ENCODE measurements at places on chromosomes 6 and 20.

DNA sequence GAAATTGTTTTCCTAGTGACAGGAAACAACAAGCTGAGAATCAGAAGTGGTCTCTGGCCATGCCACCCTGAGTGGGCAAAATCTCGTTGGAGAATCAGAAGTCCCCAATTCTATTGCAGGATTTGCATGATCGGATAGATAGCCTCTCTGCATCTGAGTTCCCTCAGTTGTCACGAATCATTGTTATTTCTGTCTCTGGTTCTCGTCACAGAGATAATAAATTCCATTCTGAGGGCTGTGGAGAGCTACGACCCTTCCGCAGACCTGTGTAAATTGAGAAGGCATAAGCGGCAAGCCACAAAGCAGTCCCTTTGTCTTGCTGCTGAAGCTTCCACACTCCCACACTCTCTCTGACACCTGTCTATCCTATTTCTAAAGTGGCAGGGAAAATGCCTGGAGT lies 102.4 kb upstream of the CNR1 start:
- DNase-seq, result no peak

DNA sequence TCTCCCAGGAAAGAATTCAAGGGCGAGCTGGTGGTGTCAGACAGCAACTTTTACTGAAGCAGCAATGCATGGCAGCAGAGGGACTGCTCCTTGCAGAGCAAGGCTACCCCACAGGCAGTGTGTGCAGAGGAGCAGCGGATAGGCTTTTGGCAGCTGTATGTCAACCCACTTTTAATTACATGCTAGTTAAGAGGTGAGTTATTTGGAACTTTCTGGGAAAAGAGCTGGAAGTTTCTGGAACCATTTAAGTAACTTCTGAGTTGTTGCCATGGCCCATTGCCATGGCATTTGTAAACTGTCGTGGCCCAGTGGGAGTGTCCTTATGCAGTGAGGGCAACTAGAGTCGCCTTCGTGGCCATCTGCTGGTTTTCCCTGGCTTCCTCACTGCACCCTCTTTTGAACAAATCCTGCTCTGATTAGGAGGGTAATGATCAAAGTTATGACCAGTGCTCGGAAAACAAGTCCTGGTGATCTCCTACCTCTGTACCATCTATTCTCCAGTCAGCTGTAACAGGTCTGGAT lies 34.0 kb downstream of the BPIFB4 start:
- DNase-seq, result no peak

DNA sequence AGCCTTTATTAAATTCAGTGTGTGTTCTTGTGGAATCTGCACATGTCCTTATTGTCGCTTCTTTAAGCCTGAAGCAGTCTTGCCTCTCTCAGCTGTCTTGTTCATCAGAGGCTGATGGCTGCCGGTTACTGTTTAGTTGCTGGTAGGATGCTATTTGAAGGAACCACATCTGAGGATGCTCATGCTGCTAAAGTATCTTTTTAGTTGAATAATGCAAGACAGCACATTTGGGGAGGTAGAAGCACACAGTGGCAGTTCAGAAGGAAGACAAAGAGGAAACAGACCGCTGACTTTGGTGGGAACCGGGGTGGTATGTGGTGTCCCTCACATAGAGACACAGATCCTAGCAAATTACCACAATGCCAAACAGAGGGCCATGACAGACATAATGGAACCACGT lies 144.2 kb upstream of the HDDC2 start:
- no peak for DNase-seq

DNA sequence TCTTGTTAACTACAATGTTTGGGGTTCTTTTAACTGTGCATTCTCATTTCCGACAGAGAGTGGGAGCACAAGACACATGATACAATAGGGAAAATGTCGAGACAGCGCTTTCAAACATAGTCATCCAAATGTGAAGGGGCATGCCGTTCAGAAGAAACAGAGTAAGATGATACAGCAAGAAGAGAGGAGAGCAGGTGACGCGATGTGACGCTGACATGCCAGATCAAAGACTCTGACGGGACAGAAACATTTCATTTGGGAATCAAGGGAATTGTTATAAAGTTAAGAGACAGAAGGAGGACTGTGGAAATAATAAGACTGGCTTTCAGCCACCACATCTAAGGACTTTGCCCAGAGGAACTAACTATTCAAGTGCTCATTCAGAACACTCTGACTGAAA lies 117.4 kb downstream of the FAXC start:
- no peak for DNase-seq

- no peak for DNase-seq
Measured at GRCh38 chr20:61768571-61769285, 297.0 kb downstream of the TAF4 start.

DNA sequence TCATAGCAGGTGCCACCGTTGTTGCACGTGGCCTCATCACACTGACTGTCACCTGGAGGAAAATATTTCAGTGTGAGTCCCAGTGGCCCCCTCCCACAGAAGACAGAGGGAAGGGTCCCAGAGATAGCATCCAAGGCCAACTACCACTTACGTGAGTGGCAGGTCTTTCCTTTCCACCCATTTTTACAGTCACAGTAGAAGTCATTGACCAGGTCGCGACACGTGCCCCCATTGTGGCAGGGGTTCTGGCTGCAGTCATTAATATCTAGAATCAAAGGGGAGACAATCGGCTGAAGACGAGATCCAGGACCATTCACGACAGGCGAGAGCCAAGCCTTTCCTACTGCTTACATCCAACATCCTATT lies 28.6 kb downstream of the JAG1 start:
- DNase-seq, result no peak

- no peak for DNase-seq
Measured at GRCh38 chr6:82970839-82971238, 94.8 kb downstream of the UBE3D start.
